ENCODE measurements at places on chromosomes 2 and 18.

DNA sequence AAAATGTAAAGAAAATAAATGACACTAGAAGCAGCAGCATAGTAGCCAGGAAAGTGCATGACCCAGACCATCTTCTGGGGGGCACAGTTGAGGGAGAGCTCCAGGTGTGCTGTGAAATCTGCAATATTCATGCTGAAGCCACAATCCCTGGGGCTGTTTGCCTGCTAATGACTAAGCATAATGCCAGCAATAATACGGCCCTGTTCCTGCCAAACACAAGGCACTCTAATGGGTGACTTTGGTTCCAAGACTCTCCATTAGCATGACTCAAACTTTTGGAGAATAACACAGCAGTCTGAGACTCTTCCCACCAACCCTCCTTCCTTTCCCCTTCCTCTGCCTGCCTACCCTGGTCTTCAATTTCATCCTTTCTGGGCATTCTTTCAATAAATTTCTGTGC lies 77.9 kb upstream of the DOCK10 start:
- DNase-seq, result no peak

DNA sequence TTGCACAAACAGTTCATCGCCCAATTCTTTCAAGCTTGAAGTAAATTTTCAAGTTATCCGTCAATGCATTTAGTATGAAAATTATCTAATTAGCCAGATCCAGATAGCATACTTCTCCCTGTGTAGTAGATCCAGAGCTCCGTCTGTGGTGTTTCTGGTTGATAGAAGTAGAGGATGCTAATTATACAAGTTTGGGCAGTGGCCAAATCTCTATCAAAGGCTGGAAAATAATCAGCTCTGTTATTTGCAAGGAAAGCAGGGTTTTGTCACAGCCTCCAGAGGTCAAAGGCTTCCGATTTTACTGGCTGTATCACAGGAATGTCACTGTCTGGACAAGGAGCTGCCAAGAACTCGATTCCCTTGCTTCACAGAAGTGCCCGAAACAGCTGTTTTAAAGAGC lies 28.6 kb downstream of the LRRC30 start:
- DNase-seq, result no peak

- DNase-seq, result no peak
Measured at GRCh38 chr18:49608366-49609255, 46.8 kb downstream of the LIPG start.

DNA sequence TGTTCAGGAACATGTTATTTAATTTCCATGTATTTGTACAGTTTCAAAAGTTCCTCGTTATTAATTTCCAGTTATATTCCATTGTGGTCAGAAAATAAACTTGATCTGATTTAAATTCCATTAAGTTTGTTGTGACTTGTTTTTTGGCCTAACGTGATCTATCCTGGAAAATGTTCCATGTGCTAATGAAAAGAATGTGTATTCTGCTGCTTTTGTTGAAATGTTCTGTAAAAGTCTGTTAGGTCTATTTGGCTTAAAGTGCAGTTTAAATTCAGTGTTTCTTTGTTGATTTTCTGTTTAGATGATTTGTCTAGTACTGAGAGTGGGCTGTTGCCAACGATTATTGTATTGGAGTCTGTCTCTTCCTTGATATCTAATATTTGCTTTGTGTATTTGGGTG lies 148.0 kb downstream of the UBR3 start:
- DNase-seq, result no peak

DNA sequence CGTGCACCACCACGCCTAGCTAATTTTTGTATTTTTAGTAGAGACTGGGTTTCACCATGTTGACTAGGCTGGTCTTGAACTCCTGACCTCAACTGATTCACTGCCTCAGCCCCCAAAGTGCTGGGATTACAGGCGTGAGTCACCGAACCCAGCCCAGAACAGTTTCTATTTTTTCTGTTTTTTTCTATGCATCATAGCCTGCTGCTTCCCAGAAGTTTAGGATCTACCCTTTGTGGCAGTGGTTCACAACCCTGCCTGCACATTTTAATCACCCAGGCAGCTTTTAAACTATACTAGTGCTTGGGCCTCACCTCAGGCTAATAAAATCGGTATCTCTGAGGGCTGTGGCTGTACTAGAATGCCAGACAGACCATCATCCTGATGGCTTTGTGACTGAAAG lies 39.7 kb upstream of the SOCS6 start:
- no peak for DNase-seq

- DNase-seq, result no peak
Measured at GRCh38 chr2:21333684-21334083, 209.9 kb downstream of the TDRD15 start.

DNA sequence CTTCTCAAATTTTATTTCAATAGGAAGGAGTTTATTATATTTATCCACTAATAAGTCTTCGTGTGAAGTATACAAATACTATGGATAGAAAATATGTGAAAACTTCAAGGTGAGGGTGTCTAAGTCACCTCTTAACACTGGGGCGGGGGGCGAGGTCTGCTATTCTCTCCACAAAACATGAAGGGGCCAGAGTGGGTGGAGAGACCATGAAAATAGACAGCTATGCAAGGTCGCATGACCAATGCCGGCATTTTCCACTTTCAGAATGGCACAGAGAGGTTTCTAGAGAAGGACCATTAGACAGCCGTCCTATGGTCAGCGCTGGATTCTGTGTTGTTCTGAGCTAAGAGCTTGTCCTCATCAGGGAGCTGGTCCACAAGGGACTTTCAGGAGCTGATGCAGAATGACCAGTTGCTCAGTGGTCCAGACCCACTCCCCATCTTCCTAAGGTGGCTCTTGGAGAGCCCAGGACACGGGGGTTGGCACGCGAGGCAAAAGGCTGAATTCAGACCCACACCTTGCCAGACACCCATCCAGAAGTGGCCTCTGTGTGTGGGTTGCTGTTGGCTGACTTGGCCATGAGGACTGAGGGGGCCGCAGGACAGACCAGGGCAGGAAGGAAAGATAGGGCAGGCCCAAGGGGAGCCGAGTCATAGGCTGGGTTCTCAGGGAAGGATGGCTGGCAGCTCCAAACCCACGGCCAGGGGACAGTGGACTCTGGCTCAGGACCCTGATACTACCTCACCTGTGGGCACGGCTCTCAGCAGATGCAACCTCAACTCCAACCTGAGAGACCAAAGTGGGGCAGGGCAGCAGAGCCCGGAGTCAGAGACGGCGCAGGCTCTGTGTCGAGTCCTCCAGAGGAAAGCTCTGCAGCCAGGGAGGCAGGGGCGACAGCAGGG lies 69.8 kb downstream of the NDUFA10 start:
- no peak for DNase-seq

DNA sequence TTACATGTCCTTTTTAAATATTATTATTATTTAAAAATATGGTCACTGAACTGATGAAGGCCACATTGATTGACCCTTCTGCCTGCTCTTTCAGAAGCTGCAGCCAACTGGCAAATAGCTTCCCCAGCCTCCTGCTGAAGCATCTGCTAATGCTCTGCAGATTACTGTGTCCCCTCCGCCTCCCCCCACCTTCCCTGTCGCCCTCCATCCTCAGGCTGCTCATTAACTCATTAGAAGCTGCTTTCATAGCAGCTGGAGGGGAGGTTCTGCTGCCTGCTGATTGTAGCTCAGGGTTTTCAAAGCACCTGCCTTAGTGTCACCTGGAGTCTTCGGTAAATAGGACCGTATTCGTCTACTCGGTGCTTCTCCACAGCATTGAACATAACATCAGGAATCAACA lies 24.8 kb upstream of the LMAN1 start:
- DNase-seq, result no peak

DNA sequence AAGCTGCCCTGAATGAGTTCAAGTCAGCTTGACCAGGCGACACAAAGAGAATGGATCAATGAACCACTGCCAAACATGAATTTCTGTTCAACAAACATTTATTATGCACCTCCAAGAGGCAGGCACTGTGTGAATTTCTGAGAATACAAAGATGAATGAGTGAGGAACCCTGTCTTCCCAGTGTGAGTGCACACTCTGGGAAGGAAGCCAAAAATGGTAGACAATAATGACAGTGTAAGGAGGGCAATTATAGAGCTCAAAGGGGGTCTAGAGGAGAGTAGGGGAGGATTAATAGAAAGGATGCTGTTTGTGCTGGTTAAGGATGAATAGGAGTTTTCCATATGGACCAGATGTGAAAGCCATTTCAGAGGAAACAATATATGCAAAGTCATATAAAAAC lies 213.4 kb downstream of the DCC start:
- no peak for DNase-seq

DNA sequence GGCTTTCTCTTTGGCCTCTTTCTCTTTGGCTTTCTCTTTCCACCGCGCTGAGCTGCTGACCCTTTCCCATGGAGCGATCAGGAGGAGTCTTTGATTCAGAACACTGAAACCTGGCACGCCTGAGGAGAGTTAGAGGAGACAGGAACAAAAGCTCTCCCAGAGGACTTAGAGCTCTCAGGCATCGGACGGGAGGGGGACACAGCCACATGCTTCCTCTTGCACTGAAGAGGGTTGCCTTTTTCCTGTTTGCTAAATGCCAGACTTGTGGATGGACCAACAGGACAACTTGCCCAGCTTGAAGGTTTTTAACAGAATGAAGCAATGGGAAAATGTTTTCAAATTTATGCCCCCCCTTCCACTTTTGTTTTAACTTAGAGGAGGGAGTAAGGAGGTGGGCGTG lies 3.6 kb upstream of the PTPN18 start:
- no peak for DNase-seq

- no peak for DNase-seq
Measured at GRCh38 chr2:223048519-223048918, 3.5 kb upstream of the KCNE4 start.

GRCh38 chr2:241541564-241542277 lies 16.8 kb upstream of the BOK start:
- DNase-seq, result no peak

GRCh38 chr18:52337276-52337675 lies 2.7 kb upstream of the DCC start:
- DNase-seq, result no peak

DNA sequence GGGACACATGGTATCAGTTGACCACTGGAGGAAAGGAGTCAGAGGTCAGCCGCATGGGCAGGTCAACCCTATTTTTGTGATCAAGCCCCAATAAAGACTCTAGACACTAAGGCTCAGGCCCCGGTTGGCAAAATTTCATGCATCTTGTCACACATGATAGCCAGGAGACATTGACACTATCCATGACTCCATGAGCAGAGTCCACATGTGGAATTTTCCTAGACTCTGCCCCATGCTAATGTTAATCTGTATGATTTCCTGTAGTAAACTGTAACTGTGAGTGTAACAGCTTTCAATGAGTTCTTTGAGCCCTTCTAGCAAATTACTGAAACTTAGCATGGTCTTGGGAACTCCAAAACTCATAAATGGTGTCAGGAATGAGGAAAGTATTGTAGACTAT lies 192.3 kb downstream of the PDE11A start:
- DNase-seq, result no peak

DNA sequence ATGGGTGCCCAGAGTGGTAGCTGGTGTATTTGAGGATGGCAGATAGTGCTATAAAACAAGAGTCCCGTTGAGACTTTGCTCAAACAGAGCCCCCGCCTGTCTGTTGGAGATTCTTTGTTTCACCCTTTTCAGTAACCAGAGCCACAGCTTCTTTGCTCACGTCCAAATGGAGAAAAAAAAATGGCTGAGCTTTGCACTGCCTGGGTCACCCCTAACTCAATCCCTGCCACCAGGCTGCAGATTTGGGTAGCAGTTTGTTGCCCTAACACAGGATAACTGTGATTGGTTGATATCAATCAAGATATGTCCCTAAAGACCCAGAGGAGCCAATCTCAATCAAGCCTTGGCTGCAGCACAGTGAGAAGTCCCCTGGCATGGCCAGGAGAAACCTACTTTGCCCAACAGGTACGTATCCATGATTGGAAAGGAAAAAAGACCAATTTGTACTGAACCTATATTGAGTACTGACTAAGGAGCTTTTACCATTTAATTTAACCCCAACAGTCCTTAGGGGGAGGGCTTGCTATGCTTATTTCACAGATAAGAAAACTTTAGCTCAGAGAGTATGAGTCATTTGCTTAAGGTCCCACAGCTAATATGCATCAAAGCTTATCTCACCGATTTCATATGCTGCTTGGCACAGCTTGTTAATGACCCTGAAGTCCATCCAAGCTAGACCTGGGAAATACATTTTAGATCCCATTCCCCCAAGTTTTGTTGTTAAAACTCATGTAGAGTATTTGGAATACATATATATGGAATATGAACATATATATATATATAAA lies 72.0 kb upstream of the SH3BP4 start:
- DNase-seq, result no peak

GRCh38 chr2:163471947-163472346 lies 263.9 kb downstream of the FIGN start:
- no peak for DNase-seq
